ENCODE measurements at places on chromosomes 13 and 19.

DNA sequence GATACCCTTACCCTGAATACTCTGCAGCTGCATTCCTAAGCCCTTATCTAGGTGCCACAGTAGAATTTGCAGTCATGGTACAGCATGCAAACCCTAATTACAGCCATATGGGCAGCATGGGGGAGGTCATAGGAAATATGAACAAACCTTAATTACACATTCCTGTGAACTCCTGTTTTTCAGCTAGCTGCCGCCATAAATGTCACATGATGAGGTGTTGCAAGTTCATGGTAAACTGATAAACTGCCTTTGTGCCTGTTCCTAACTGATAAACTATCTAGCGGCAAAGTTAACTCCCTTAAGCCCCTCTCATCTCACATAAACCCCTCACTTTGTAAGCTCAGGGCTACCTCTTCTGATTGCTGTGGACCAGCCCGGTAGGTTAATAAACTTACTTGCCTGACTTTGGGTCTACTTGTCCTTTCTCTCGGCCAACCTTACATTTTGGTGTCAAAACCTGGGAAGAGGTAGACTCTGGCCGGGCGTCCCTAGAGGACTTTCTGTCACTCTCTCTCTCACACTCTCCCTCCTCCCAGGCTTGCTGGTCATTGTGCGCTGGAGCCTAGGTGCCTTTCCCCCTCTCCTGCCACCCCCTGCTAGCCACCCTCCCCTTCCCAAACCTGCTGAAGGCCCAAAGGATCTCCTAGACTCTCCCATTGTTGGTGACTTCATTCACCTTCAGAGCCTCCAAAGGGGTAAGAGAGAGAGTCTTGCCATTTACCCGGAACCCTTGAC, 43.3 kb downstream of the ZNF93 start:
- no peak for DNase-seq
- H3K27me3 ChIP-seq = no peaks in the 10 kb centered on the region
- no peaks in the 10 kb centered on the region for H3K4me1 ChIP-seq
- H3K36me3 ChIP-seq = no peaks in the 10 kb centered on the region
- H3K4me3 ChIP-seq = no peak overlapping the region
- no peak overlapping the region for H3K27ac ChIP-seq

- no peak overlapping the region for H3K27ac ChIP-seq
- peaks cover 12% of the 10 kb centered on the region for H3K27me3 ChIP-seq
- peaks cover 7% of the 10 kb centered on the region for H3K4me1 ChIP-seq
- H3K4me3 ChIP-seq = peak overlapping the region; percentile 12
- peak; percentile 71 for DNase-seq
- peaks cover 5% of the 10 kb centered on the region for H3K36me3 ChIP-seq
Measured at GRCh38 chr19:49533551-49534488, 6.0 kb downstream of the RCN3 start.

- H3K27me3 ChIP-seq = no peaks in the 10 kb centered on the region
- DNase-seq = no peak
- no peaks in the 10 kb centered on the region for H3K4me1 ChIP-seq
- H3K4me3 ChIP-seq = no peak overlapping the region
- no peaks in the 10 kb centered on the region for H3K36me3 ChIP-seq
- no peak overlapping the region for H3K27ac ChIP-seq
Measured at GRCh38 chr13:81659984-81660383, 1319.1 kb upstream of the SPRY2 start.

DNA sequence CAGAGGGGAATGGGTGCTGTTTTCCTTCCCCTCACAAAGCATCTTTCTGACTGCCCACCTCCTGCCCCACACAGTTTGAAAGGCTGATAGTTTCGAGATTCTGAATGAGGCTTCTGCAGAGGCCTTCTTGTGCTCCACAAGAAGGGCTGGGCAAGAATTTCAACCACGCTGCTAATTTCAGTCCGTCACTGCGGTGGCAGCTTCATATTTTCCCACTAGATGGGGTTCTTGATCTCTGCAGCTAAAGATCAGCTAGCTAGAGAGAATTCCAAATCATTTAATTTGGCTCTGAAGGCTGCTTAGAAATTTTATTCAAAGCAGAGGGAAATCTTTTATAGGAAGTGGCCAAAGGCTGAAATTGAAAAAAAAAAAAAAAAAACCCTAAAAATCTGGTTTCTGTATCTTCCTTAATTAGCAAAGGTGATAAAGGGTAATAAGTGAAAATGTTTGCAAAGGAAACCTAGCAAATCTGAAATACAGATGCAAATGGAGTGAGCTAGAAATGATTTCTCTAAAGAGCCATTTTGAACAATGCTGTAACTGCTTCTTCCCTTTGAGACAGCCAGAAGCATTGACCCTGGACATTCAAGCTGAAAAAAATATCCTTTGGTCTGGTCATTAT, 38.0 kb upstream of the C13orf42 start:
- no peak overlapping the region for H3K4me3 ChIP-seq
- H3K36me3 ChIP-seq = no peaks in the 10 kb centered on the region
- H3K27ac ChIP-seq = no peak overlapping the region
- DNase-seq = peak; percentile 51
- peaks cover 12% of the 10 kb centered on the region for H3K4me1 ChIP-seq
- peaks cover 38% of the 10 kb centered on the region for H3K27me3 ChIP-seq

- H3K4me3 ChIP-seq = no peak overlapping the region
- no peaks in the 10 kb centered on the region for H3K36me3 ChIP-seq
- peaks cover 11% of the 10 kb centered on the region for H3K4me1 ChIP-seq
- DNase-seq = no peak
- no peaks in the 10 kb centered on the region for H3K27me3 ChIP-seq
- H3K27ac ChIP-seq = no peak overlapping the region
Measured at GRCh38 chr13:113825841-113826240, 38.0 kb downstream of the GAS6 start.

- peaks cover 16% of the 10 kb centered on the region for H3K4me1 ChIP-seq
- no peaks in the 10 kb centered on the region for H3K36me3 ChIP-seq
- H3K4me3 ChIP-seq = peak overlapping the region; percentile 12
- H3K27me3 ChIP-seq = peaks cover 3% of the 10 kb centered on the region
Measured at GRCh38 chr19:3046698-3047495, 15.4 kb downstream of the TLE5 start.

- no peak overlapping the region for H3K4me3 ChIP-seq
- H3K27me3 ChIP-seq = no peaks in the 10 kb centered on the region
- no peaks in the 10 kb centered on the region for H3K36me3 ChIP-seq
- H3K4me1 ChIP-seq = no peaks in the 10 kb centered on the region
Measured at GRCh38 chr19:14277608-14278007, 71.6 kb upstream of the ADGRL1 start.

GRCh38 chr13:97477844-97478243, 43.9 kb downstream of the RAP2A start:
- H3K4me3 ChIP-seq = no peak overlapping the region
- DNase-seq = no peak
- no peaks in the 10 kb centered on the region for H3K4me1 ChIP-seq
- no peak overlapping the region for H3K27ac ChIP-seq

DNA sequence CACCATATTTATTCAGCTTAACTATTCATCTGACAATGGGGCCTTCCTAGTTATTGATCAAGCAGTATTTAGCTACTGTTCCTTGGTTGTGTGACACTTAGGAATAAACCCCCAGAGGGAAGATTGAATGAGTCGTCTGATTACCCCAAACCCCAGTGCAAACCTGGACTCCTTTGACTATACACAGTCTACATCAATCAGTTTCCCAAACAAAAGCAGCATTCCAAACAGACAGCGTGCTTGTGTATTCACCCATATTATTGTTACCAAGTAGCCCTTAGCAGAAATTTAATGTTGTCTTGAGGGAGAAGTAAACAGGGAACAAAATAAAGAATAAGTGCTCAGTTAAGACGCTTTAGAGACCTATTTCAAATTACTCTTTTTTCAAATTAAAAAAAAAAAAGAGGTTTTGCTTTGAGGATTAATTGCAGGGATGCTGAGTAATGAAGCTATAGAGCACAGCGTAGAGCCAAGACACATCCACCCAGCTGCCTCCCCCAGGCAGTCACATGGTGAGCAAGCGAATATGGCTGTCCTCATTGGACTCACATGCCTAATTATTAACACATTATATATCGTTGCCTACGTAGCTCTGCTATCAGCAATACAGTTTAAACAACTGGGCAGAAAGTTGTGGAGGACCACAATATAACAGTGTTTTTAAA, 14.7 kb upstream of the B3GLCT start:
- DNase-seq = no peak
- no peaks in the 10 kb centered on the region for H3K36me3 ChIP-seq
- peak overlapping the region; percentile 17 for H3K27ac ChIP-seq
- peaks cover 7% of the 10 kb centered on the region for H3K4me1 ChIP-seq
- peaks cover 2% of the 10 kb centered on the region for H3K27me3 ChIP-seq

- H3K27ac ChIP-seq = no peak overlapping the region
- DNase-seq = no peak
- no peaks in the 10 kb centered on the region for H3K4me1 ChIP-seq
- H3K4me3 ChIP-seq = no peak overlapping the region
Measured at GRCh38 chr13:88752041-88752440, 1080.9 kb downstream of the SLITRK5 start.

DNA sequence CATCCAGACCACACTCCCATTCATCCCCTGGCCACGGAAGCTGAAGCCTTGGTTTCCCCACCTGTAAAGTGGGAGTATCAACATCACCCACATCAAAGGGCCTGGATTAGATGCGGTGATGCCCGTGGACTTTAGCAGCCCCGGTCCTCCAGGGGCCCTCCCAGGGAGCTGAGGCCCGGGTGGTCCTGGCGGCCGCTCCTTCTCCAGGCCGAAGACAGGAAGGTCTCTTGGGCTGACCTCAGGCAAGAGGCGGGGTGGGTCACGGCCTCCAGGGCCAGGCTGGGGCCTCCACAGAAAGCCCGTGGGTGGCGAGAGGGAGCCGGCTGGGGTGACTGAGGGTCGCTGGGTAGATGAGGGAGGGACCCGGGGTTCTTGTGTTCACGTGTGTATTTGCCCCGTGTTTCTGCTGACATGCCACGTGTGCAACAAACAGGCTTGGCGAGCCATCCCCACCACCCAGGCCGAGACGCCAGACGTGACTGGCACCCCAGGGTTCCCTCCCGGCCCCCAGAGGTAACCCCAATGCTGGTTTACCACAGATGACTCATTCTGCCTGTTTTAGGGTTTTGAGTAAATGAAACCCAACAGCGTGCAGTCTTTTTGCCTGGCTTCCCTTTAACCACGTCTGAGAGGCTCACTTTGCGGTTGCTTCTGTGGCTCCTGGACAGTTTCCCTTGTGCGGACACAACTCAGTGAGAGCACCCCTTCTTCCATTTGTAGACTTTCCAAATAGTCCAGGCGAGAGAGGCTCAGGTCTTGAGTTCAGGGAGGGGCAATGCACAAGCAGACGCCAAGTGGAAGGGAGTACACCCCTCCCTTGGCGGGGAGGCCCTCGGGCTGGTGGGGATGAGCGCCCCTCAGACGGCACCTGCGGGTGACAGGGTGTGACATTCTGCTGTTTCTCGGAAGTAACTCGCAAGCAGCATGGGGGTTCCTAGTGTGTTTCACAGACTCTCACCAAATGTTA, 42.9 kb downstream of the C13orf46 start:
- no peaks in the 10 kb centered on the region for H3K27me3 ChIP-seq
- H3K27ac ChIP-seq = no peak overlapping the region
- DNase-seq = no peak
- H3K4me3 ChIP-seq = no peak overlapping the region
- peaks cover 15% of the 10 kb centered on the region for H3K4me1 ChIP-seq
- H3K36me3 ChIP-seq = no peaks in the 10 kb centered on the region

- no peaks in the 10 kb centered on the region for H3K4me1 ChIP-seq
- H3K36me3 ChIP-seq = no peaks in the 10 kb centered on the region
- H3K27me3 ChIP-seq = no peaks in the 10 kb centered on the region
- H3K27ac ChIP-seq = no peak overlapping the region
- DNase-seq = no peak
Measured at GRCh38 chr13:113895436-113895835, 31.6 kb upstream of the GAS6 start.

GRCh38 chr19:37095859-37096258, 17.6 kb downstream of the ZNF420 start:
- H3K36me3 ChIP-seq = peaks cover 8% of the 10 kb centered on the region
- no peaks in the 10 kb centered on the region for H3K27me3 ChIP-seq
- no peak for DNase-seq
- H3K27ac ChIP-seq = no peak overlapping the region
- H3K4me1 ChIP-seq = no peaks in the 10 kb centered on the region

DNA sequence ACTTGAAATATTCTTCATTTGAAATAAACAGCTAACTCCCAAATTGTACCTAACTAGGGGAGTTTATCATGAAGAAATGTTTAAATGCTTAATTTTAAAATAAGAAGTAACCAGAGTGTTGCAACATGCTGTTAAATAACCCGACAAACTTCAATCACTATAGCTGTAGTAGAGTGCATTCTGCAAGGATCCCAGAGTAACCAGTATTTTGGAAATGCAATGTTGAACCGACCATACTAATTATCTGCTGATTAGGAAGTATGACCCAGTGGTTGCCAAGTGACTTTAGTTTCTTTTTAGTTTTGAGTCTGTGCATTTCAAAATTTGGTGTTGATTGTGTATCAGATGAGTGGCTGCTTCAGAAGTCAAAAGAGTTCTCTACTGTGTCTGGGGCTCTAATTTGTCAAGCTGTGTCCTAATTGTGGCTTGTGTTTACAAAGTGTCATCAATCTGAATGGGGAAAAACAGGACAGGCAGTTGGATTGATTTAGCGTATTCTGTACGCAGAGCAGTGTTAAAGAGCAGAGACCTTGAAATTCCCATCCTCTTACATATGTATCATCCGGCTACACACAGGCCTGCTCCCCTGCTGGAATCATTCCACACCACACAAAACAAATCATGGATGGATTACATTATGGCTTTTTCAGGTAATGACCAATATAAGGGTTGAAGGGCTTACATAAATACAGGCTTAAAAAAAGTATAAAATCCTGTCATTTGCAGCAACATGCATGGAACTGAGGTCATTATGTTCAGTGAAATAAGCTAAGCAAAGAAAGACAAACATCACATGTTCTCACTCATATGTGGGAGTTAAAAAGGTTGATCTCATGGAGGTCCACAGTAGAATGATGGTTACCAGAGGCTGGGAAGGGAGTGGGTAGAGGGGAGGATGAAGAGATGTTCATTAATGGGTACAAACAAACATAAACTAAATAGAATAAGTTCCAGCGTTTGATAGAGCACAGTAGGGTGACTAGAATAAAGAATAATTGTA, 351.5 kb downstream of the KLF12 start:
- peaks cover 5% of the 10 kb centered on the region for H3K4me1 ChIP-seq
- no peaks in the 10 kb centered on the region for H3K36me3 ChIP-seq
- H3K27ac ChIP-seq = no peak overlapping the region
- no peaks in the 10 kb centered on the region for H3K27me3 ChIP-seq
- no peak overlapping the region for H3K4me3 ChIP-seq
- no peak for DNase-seq

DNA sequence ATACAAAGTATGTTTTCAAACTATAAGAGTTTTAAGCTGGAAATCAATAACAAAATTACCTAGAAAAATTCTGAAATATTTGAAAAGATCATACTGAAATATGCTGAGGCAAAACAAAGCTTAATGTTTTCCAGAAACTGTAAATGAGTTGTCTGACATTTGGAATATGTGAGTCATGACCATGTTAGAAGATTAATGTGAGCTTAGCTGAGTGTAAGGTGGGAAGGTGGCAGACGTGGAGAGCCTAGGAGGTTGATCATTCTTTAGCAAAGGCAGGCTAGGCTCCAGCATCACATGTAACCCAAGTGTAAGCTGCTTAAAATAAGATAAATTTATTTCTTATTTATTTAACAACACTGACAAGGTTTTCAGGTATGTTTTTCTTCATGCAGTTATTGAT, 2086.1 kb upstream of the PCDH20 start:
- H3K4me3 ChIP-seq = no peak overlapping the region
- DNase-seq = no peak
- no peaks in the 10 kb centered on the region for H3K27me3 ChIP-seq
- H3K27ac ChIP-seq = no peak overlapping the region

- H3K36me3 ChIP-seq = no peaks in the 10 kb centered on the region
- H3K4me3 ChIP-seq = no peak overlapping the region
- no peak overlapping the region for H3K27ac ChIP-seq
- H3K27me3 ChIP-seq = no peaks in the 10 kb centered on the region
Measured at GRCh38 chr13:63979951-63980350, 2564.3 kb upstream of the PCDH20 start.

All from neuronal stem cell (in vitro differentiated cells).